Stimulated activated CD4-positive, alpha-beta T cell treated with anti-CD3 and anti-CD28 coated beads, Interleukin-1b, Interleukin-23, amount 100 ng/mL, for 4 hours (primary cell): ENCODE measurements at places on chromosomes 2 and 18.

DNA sequence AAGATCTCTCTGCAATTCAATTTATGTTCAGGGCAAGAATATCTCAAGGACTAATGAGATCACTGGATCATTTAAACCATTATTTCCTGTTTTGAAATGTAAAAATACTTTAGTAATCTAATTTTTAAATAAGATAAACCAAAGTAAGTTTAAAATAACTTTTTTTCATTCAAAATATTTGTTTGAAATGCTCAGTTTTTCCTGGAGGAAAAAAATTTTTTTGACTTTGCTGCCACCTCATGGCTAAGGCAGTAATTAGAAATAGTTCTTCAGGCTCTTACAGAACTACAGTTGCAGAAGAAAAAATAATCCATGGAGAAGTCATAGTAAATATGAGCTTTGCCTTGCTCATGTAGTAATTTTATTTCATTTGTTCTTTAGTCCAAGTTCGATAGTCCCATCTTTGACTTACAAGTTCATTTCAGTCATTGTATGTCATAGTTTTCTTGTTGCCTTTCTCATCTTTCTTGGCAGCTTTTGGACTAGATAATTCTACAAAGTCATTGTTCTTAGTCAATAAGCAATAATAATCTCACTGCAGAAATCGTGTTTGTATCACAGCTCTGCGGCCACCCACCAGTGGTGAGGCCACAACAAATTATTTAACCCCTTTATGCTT is 127.4 kb downstream of the DPP4 start:
- DNase-seq = no peak

DNA sequence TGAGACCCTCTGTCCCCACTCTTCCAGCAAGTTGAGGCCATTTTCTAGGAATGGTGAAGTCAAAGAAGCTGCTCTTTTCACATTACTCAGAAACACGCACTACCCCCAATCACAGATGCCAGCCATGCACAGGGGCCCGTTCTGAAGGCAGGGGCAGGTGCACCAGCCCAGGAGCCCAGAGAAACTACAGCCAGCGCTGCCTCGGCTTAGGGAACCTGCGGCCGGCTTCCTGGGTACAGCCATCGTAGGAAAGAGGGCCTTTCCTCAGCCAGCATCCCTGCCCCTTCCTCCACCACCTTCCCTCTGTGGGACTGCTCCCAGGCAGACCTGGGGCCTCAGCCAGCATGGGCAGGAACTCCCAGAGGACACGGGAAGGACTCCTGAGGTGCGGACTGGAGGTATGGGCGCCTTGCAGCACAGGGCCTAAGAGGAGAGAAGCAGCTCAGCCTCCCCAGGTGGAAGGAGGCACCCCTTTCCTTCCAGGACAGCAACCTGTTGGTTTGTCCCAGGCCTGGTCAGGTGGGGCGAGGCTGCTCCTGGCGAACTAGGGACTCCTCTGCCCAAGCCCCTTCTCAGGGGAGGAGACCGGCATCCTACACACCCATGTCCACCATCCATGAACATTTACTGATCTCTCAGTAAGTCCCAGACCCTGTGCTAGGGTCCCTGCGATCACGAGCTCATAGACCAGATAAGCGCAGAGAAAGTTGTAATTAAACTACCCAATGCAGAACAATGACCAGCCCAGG is 99.0 kb upstream of the ID2 start:
- DNase-seq = no peak

- peak; percentile 68 for DNase-seq
These were observed at the start of gene SP140L for GRCh38 chr2:230326453-230327417. Gene SP140L, plus strand, starts transcription at chr2:230327193. Its CDS starts 77 bp downstream, at chr2:230327270.

- no peak for DNase-seq
These were observed 43.2 kb upstream of the KDM3A start for GRCh38 chr2:86397986-86398385.

- no peak for DNase-seq
These were observed 304.4 kb upstream of the ZC3H15 start for GRCh38 chr2:186181625-186182024.

DNA sequence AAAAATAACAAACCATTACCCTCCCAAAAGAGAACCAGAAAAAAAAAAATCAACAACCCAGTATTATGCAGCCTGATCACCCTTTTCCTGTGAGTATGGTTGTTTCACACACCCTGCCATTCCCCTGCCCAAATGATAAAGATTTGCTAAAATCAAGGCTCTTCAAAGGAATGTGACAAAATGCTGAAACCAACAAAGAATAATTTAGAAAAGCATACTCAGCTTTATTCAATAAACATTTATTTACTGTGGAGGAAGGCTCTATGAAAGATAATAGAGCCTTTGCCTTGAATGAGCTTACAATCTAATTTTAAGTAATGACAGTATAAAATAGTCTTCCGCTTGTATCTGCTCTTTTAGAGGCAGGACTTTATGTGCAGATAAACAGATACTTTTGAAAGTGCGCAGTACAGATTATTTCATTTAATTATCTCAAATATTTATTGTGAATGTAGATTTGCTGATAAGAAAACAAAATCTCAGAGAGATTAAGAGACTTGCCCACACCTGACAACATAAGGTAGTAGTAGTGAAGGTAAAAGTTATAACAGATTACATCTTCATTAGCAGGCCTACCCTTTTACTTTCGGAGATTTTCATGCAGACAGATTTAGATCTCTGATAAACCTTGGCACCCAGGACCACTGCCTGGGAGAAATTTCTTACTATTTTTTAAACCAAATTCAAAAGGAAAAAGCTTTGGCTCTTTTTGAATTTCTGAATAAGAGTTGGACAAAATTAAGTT is 211.9 kb downstream of the SRBD1 start:
- DNase-seq = no peak

DNA sequence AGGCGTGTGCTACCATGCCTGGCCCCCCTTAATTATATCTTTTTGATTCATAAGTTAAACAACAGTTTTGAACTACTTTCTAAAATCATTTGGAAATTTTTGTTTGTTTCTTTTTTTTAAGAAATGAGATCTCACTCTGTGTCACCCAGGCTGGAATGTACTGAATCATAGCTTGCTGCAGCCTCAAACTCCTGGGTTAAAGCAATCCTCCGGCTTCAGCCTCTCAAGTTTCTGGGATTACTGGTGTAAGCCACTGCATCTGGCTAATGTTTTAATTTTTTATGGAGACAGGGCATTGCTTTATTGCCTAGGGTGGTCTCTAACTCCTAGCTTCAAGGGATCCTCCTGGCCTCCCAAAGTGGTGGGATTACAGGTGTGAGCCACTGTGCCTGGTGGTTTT is 71.5 kb downstream of the BABAM2 start:
- no peak for DNase-seq

GRCh38 chr2:157438863-157439823 is 4.7 kb downstream of the CYTIP start:
- DNase-seq = no peak

GRCh38 chr18:42290318-42291307 is 335.6 kb downstream of the PIK3C3 start:
- no peak for DNase-seq

DNA sequence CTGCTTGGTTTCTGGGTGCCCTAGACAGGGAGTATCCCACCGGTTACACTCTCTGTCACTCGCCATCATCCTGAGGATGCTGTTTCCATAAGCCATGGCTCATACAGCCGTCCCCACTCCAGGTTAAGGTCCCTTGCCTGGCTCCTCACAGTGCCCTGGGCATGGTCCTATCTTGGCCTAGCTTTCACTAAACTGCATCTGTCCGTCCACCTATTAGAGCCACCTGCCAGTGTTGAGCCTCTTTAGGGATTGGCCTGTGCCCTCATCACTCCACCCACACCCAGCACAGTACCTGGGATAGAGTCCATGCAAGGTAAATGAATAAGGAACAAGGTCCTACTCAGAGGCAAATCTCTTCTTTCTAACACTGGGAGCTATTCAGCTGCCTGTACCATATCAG is 320.1 kb downstream of the GBX2 start:
- DNase-seq = no peak

GRCh38 chr2:144704709-144705095 is 184.8 kb upstream of the ZEB2 start:
- DNase-seq = no peak

GRCh38 chr18:30970196-30970816 is 72.2 kb downstream of the DSC3 start:
- DNase-seq = no peak

DNA sequence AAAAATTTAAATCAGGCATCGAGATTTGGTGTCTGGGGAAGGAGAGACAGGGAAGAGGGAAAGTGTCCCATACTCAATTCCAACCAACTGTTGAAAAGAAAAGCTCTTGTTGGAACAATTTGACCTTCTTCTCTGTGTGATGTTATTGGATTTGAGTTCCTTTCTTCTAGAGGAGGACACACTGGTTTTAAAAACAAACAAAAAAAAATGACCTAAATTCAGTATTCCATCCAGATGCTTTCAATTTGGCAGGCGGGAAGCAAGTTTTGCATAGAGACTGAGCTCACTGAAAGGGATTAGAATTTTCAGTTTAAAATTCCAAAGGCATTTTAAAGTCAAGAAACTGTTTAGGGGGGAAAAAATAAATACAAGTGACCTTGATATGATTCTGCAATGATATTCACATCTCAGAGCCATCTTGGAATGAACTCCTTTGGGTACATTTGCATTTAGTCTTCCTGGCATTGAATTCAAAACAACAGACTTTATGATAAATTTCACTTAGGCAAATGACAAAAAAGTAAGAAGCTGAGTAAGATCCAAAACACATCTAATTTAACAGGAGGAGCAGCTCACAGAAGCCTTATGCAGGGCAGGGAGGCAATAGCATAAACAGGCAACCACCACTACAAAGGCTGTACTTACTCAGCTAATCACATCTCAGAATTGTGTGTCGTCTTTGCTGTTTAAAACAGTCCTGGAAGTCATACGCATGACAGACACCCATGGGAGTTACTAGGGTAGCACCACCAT is 126.8 kb downstream of the CDH20 start:
- DNase-seq = no peak

- no peak for DNase-seq
These were observed 56.0 kb downstream of the UBE2E3 start for GRCh38 chr2:181036445-181036844.

DNA sequence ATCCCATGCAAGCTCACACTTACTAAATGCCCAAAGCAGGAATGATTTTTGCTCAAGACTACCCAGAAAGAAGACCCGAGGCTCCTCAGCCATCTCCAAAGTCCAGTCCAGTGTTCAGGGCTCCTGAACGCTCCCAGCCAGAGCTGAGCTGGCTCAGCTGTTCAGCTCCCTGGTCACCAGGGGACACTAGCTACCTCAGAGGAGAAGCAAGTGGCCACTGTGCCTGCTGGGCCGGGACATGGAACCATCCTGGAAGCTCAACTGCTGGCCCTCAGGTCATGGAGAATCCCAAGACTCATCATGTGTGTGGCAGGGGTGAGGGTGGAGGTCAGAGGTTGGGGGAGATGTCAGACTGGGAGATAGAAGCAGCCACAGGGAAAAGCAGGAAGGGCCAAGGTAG is 89.0 kb downstream of the GALNT14 start:
- no peak for DNase-seq

GRCh38 chr2:131584940-131585339 is 57.3 kb downstream of the CCDC74A start:
- no peak for DNase-seq

DNA sequence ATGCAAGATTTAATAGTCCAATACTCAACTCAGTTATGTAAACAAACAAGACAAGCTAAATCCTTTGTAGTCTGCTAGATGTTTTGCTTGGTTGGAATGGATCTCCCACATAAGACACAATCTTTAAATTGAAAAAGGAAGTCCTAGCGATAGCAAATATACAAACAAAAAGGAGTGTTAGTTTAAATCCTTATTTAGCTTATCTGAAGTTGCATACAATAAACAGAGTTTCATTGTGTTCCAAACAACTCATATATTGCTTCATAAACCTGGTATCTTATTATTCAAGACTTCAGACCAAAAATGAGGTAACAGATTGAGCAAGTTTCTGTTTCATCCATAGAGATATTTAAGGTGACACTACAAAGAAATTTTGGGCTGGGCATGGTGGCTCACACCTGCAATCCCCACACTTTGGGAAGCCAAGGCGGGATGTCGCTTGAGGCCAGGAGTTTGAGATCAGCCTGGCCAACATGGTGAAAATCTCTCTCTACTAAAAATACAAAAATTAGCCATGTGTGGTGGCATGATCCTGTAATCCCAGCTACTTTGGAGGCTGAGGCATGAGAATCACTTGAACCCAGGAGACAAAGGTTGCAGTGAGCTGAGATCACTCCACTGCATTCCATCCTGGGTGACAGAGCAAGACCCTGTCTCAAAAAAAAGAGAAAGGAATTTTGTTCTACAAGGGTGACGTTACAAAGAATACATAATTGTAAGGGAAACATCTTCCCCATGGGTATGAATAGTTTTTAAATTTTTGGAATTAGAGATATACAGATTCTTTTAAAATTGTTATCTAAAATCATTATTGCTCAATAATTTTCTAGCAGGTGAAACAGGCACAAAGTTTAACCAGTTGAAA is 150.5 kb upstream of the L3MBTL4 start:
- no peak for DNase-seq

DNA sequence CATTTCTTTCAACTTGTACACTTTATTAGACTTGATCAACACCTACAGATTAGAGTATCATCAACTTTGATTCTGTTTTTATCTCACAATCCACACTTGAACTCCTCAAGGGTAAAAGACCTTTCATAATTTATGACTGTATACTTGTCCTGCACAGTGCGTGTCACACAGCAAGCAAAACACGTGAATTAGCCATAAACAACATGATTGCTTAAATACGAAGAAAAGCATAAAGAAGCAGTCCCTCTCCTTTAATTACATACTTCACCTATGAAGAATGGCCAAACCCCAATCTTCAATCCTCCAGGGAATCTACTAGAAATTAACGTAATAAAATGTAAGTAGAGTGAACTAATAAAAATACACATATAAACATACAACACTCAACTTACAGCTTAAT is 13.6 kb downstream of the TMX3 start:
- no peak for DNase-seq

GRCh38 chr2:212142631-212143030 is 396.0 kb downstream of the ERBB4 start:
- DNase-seq = no peak

DNA sequence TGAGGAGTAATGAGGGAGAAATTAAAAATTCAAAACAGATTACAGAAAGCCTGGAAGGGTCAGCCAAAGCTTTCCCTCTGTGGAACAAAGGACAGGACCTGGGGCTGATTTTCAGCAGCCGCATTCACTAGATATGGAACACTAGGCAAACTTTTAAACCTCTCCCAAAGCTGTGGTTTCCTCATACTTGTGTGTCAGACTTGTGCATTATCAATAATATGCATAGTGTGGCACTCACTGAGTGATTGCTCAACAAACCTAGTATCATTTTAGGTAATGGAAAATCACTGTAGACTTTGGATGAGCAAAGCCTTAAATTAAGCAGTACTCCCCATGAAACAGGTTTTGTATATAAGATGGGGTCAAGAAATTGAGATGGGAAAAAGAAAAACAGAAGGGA is 26.3 kb upstream of the IKZF2 start:
- DNase-seq = no peak
